ENCODE measurements at places on chromosomes 2 and 18. TPM values are rescaled to one million over a fixed set of nuclear protein-coding genes. Genes with fewer than 3 reads are reported as not detected.

Gene RGPD6
- total RNA-seq: 41.4 TPM

Gene CD28
- 2.2 TPM for total RNA-seq

Gene KCNJ13
- total RNA-seq: not detected

Gene RAB6C
- 0.16 TPM for total RNA-seq

Gene CRYGD
- not detected for total RNA-seq

Gene CCDC148
- total RNA-seq: 1.4 TPM

Gene MALT1
- total RNA-seq: 26.9 TPM

Gene DNAJC5G
- total RNA-seq: not detected

Gene FMNL2
- 78.1 TPM for total RNA-seq

GRCh38 chr2:27261926-27262298 lies 935 bp downstream of the SLC30A3 start:
- DNase-seq: no peak

DNA sequence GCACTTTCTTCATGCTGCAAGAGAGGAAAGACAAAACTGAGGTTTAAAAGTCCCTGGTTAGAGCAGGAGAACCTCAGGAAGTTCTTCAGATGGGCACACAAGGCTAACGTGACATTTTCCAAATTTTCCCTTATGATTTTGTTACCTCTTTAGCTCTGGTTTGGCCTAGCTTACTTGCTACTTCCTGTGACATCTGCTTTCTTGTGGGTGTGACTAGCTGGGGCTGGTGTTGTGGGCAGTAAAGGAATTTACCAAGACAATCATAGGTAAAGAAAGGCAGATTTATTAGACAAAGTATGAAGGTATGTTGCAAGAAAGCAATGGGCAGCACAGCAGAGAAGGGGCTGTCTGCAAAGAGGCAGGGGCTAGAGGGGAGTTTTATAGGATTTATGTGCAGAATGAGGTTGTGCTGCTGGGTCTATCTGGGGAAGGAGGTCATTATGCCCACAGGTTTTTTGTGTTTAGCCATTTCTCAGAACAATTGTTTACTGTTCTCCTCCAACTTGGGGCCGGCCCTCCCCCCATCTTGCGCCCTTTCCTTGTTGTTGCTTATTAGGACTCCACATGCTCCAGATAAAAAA lies 6.7 kb upstream of the TNP1 start:
- no peak for DNase-seq

GRCh38 chr2:182906454-182906853 lies 40.0 kb upstream of the FRZB start:
- no peak for DNase-seq

GRCh38 chr2:164935118-164936101 lies 19.9 kb downstream of the SLC38A11 start:
- DNase-seq: no peak

- no peak for DNase-seq
These were observed 95.3 kb upstream of the ALKAL2 start for GRCh38 chr2:383178-383577.

GRCh38 chr18:57666818-57667497 lies 45.3 kb upstream of the NARS1 start:
- no peak for DNase-seq

GRCh38 chr2:69608109-69608508 lies 35.4 kb downstream of the AAK1 start:
- DNase-seq: no peak

DNA sequence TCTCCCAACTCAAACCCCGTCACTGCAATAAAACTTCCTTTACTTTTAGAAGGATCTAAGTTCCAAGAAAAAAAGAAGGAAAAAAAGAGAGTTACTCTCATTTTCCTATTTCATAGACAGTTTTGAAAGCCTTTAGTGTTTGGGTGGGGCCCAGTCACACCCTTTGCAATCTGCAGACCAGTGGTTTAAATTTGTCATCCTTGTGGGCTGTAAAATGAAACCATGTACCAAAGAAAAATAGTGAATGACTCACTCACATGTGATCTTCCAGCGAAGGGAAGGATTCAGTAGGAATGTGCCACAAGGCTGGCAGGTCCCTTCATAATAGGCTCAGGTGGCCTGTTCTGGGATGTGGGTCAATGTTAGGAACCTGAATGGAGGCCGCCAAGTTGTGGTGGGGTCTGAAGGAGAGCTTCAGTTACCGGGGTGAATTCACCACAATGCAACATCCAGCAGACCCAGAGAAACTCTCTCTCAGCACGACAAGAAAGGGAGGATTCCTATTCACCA lies 28.3 kb downstream of the ANXA4 start:
- no peak for DNase-seq

GRCh38 chr2:45649462-45649857 lies 2.0 kb upstream of the PRKCE start:
- no peak for DNase-seq

DNA sequence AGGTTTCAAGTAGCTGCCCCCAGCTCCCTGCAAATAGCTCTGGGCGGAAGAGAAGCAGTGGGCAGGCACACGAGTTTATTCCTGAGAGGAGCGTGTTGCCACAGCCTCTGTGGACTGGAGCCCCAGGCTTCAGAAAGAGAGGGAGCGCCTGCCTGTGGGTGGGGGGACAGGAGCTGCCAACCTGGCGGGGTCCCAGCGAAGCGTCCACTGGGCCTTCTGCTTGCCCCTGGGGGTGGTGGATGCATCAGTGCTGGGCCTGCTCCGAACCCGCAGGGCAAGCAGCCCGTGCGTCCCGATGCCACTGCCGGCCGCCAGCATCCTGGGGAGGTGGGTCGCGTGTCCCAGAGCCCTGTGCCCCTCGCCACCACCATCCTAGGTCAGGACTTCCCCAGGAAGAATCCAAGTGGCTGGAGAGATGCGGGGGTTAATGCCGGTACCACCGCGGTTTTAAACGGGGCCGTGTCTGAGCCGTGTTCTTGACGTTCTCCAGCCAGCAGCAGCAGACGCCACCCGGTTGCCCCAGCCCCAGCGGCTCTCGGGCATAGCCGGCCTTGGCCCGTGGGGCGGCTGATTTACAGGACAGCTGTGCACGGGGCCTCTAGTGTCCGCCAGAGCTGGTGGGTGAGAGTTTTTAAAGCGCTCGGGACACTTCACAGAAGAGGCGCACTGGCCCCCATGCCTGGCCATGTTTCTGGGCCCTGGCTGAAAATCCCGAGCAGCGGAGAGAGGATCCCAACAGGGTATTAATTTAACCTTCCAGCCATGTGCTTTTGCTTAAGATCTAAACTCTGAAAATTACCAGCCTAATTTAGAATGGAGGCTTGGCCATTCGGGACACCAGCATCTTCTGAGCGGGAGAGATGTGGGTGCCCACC lies 84.7 kb downstream of the NFATC1 start:
- no peak for DNase-seq

GRCh38 chr2:136025057-136025973 lies 39.9 kb upstream of the DARS1 start:
- no peak for DNase-seq

GRCh38 chr2:143717536-143718168 lies 588.4 kb downstream of the ARHGAP15 start:
- no peak for DNase-seq

GRCh38 chr18:49500201-49500921 lies 13.3 kb upstream of the C18orf32 start:
- no peak for DNase-seq

- DNase-seq: no peak
These were observed 173.4 kb downstream of the DIS3L2 start for GRCh38 chr2:232134939-232135338.

DNA sequence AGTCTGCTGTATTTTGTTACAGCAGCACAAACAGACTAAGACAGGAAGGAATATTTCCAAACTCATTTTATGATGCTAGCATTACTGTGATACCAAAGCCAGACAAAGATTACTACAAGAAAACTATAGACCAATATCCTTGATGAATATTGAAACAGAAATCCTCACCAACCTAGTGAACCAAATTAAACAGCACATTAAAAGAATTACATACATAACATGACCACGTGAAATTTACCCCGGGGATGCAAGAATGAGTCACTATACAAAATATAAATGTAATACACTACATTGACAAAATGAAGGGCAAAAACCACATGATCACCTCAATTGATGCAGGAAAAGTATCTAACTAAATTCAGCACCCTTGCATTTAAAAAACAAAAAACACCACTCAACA lies 112.6 kb downstream of the CHN1 start:
- no peak for DNase-seq

DNA sequence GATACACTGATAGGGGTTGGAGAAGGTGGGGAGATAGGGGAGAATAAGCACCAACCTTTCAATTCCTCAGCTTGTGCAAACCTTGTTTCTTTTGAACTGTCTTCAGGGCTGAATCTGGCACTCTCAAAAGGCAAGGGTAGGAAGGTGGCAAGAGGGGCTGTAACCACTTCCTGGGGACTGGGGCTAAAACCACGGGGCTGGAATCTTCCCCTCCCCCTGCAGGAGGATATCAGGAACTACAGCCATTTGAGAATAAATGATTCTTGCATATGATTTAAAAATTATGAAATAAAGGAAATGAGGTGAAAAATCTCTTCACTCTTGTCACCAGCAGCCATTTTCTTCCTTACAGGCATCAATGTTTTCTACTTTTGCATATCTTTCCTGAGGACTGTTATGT lies 50.8 kb downstream of the ATOH8 start:
- no peak for DNase-seq

DNA sequence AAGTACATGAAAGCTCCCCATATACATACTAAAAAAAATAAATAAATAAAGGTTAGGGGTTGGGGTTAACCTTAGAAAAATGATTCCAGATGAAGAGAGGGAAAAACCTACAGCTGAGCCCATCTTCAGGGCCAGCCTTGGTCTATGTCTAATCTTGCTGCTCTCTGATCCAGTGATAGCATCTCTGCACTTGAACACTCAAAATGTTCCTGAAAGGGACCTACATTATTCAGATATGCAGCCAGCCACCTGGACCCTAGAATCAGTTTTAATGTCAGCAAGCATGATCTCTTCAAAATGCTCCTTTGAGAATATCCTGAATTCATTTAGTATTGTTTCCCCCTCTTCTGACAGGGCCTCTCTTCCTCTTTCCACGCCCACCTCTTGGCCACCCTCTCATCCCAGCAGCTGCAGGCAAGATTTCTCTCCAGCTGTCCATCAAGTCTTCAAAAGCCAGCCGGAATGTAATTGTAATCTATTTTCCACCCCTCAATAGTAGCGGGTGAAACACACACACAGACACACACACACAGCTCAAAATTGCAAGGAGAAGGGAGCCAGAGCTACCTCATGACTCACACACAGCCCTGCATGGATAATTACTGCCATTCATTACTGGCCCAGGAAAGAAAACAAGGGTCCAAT lies 135.5 kb downstream of the MYO3B start:
- no peak for DNase-seq

DNA sequence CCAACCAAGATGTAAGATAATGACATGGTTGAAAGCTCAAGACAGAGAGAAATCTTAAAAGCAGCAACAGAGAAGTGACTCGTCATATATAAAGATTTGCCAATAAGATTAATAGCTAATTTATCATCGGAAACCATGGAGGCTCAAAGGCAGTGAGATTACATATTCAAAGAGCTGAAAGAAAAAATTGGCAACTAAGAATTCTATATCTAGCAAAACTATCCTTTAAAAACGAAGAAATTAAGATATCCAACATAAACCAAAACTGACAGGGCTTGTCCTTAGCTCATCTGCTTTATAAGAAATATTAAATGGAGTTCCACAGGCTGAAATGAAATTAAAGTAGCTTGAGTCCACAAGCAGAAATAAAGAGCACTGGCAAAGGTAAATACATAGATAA lies 236.6 kb downstream of the ANAPC1 start:
- DNase-seq: no peak

GRCh38 chr2:104678181-104678580 lies 175.7 kb upstream of the POU3F3 start:
- DNase-seq: no peak

DNA sequence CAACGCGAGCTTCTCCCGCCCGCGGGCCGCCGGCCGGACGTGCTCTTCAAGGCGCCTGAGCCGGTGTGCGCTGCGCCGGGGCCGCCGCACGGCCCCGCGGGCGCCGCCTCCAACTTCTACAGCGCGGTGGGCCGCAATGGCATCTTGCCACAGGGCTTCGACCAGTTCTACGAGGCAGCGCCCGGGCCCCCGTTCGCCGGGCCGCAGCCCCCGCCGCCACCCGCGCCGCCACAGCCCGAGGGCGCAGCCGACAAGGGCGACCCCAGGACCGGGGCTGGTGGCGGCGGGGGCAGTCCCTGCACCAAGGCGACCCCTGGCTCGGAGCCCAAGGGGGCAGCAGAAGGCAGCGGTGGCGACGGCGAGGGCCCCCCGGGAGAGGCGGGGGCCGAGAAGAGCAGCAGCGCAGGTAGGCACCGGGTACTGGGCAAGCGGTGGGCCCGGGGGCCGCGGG lies 676 bp downstream of the HOXD11 start:
- DNase-seq: no peak

DNA sequence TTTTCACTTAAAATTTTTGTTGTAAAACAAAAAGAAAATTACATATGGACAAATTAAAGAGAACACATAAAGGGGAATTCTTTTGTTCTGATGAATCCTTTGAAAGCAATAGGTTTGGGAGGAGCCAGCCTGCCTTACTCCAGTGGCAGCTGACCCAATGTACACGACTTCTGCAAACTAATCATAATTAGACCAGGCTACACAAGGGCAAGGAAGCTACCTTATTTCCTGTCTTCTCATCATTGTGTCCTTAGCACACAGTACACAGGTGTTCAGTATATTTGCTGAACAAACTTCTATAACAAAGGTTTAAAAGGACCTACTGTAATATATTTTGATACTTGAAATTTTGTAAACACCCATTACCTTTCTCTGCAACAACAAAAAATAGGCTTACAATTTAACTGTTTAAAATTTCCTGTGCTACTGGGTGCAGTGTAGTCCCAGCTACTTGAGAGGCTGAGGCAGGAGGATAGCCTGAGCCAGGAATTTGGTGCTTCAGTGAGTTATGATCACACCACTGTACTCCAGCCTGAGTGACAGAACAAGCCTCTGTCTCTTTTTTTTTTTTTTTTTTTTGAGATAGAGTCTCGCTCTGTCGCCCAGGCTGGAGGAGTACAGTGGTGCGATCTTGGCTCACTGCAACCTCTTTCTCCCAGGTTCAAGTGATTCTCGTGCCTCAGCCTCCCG lies 18.9 kb downstream of the KCNG3 start:
- DNase-seq: no peak

- DNase-seq: no peak
These were observed 58.9 kb downstream of the FAM168B start for GRCh38 chr2:131034122-131035051.

GRCh38 chr2:133654949-133655348 lies 86.7 kb upstream of the NCKAP5 start:
- DNase-seq: no peak

GRCh38 chr2:33550206-33550605 lies 48.9 kb downstream of the FAM98A start:
- DNase-seq: no peak

DNA sequence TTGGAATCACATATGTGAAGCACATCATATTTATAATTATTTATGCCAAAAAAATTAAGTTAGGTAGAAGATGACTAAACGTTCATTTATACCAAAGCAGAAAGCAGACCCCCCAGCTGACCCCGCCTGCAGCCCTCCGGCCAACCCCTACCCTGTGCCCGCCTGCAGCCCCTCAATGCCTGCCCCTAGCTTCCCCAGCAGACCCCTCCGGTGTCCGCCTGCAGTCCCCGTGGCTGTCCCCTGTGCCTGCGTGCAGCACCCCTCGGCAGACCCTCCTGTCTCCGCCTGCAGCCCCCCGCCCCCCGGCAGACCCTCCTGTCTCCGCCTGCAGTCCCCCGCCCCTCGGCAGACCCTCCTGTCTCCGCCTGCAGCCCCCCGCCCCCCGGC lies 136.2 kb downstream of the NFATC1 start:
- no peak for DNase-seq

GRCh38 chr2:84817239-84817655 lies 63.6 kb downstream of the TRABD2A start:
- no peak for DNase-seq
